Mesothelial cell of epicardium (in vitro differentiated cells): ENCODE measurements at places on chromosomes 13 and 19.

DNA sequence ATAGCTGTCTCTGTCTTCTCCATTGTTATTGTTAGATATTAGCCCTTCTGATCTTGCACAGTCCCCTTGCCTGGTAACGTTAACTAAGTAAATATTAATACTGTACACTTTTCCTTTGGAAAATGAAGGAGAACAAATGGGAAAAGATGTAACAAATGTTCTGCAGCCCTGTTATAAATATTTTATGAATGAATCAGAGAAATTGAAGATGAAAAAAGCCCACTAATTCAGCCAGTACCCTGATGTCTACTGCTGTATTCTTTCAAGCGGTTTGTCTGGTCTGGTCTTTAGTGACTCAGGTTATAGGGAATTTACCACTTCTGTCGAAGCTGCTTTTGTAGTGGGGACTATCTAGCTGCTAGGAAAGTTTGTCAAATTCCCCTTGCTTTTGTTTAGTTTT, 121.0 kb downstream of the COG6 start:
- DNase-seq = no peak

DNA sequence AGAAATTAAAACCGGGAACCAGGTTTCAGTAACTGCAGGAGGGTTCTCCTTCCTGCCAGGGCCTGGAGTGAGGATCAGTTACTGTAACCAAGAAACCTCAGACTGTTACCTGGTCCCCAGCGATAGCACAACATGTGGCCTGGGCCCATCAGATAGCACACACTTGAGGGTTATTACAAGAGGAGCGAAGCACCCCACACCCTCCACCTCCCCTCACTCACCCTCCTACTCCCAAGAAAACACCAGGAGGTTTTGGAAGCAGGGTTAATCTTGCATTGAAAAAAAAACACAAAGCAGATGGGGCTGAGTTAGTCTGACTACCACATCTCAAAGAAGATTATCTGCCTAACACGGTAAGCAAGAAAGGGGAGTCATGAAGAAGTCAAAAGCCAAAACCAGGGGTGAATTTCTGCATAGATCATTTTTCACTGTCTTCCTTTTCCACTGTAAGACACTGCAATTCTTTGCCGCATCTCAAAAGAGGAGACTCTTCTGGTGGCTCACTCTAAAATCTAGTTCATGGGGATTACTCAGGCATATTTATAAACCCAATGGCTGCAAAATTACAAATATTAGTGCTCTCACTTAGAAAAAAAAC, 75.9 kb upstream of the DOCK9 start:
- no peak for DNase-seq

DNA sequence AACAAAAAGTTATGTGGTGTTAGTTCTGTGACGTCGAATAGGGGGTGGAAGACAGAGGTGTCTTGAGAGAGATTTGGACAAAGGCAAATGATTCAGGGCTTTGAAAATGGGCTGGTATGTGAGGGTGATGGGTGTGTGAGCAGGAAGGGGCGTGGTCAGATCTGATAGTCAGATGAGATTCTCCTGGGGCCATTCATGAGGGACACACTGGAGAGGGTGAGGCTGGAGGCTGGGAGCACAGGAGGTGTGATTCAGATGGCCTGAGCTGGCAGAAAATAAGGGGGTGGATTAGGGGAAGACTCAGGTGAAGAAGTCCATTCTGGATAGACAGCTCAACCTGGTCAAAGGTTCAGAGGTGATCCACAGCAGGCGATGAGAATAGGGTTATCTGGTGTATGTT, 28.0 kb downstream of the CYP4F22 start:
- no peak for DNase-seq

GRCh38 chr19:8161135-8161646, 11.8 kb upstream of the FBN3 start:
- no peak for DNase-seq

GRCh38 chr19:40612831-40613689, 11.9 kb downstream of the LTBP4 start:
- DNase-seq = no peak

DNA sequence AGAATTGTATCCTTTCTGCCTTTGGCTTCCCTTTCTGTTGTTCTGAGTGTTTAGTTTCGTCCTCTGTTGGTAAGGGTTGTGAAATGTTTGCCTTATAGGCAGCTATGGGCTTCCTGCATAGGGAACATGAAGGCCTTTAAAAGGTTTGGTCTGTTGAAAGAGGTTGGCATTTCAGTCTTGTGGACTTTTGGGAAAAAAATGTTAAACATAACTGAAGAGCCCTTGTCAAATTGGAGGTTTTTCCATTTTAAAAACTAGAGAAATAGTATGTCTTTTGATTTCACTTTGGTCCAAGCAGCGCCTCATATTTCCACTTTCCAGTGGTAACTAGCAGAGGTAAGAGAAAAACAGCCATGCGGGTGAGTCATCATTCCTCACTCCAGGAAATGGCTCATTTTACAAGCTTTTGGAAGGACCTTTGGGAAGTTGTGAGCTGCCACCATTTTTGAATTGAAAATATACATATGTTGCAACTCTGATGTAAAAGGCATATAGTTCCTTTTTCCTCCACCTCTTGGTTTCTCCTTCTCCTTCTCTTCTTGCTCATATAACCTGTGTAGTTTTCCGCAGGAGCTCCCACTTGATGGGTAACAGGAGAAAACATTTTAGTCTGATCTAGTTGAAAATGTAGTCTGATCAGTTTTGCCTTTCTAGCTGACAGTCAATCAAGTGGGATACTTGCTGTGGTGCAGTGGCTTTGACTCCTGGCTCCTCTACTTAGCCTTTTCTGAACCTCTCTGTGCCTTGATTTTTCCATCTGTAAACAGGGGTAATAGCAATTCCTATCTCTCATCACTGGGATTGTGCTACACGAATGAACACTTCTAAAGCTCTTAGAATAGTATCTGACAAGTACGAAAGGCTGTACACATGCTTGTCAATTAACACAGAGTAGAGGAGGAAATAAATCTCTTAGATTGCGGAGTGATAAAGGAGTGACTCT, 23.0 kb downstream of the GPC6 start:
- DNase-seq = no peak

DNA sequence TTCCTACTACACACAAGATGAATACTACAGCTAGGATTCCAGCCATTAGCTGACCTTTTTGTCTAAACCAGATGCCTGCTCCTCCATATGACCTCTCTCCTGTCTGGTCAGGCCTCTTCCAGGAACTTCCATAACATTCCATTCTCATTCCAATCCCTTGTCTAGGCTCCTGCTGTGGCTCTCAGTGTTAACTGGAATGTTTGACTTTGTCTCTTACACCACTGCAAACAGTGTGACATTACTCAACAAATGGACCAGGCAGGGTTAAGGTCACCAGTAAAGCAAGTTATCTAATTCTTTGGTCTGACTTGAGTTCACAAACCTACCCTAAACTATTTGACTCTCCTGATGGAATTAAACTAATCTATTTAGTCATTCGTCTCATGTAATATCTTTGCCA, 2.1 kb upstream of the GPC6 start:
- DNase-seq = no peak

DNA sequence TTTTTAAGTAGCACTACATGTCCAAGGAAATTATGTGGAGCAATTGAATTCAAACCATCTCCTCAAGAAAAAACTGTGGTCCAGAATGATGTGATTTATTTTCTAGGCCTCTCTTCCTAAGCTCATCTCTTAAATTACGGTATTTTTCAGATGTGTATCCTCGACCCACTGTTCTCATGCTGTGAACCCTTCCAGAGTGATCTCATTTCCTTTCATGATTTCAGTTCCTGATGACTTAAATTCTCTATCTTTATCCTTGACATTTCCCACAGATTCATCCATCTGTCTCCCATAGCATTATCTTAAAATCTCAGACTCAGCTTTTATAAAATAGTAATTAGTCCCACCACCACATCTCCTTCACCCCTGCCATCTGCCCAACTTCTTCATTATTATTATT, 117.6 kb upstream of the SPRY2 start:
- DNase-seq = no peak

DNA sequence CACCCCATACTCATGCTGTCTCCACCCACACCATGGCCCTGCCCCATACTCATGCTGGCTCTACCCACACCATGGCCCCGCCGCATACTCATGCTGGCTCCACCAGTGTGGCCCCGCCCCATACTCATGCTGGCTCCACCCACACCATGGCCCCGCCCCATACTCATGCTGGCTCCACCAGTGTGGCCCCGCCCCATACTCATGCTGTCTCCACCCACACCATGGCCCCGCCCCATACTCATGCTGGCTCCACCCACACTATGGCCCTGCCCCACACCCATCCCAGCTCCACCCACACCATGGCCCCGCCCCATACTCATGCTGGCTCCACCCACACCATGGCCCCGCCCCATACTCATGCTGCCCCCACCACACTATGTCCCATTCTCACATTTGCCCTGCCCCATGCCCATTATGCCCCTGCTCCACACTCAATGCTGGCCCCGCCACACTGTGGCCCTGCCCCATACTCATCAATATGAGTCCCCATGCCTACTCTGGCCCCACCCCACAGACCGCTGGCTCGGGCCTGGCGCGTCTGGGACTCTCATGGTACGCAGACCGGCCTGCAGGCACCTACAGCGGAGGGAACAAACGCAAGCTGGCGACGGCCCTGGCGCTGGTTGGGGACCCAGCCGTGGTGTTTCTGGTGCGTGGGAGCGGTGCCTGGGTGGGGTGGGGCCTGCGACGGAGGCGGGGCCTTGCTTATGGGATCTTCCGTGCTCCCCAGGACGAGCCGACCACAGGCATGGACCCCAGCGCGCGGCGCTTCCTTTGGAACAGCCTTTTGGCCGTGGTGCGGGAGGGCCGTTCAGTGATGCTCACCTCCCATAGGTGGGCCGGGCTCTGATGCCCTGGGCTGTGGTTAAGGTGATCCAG, 3.7 kb upstream of the ARHGAP45 start:
- no peak for DNase-seq

GRCh38 chr13:94708031-94708859, 4.1 kb downstream of the SOX21 start:
- DNase-seq = peak; percentile 40
